ENCODE measurements at places on chromosomes 12 and 14.
A peak's percentile ranks its signal among the peaks of the same experiment; 100 is the strongest.

GRCh38 chr12:30974746-30975500, 48.4 kb downstream of the TSPAN11 start:
- no peak for DNase-seq

GRCh38 chr12:49869816-49870500, 27.1 kb upstream of the BCDIN3D start:
- no peak for DNase-seq

DNA sequence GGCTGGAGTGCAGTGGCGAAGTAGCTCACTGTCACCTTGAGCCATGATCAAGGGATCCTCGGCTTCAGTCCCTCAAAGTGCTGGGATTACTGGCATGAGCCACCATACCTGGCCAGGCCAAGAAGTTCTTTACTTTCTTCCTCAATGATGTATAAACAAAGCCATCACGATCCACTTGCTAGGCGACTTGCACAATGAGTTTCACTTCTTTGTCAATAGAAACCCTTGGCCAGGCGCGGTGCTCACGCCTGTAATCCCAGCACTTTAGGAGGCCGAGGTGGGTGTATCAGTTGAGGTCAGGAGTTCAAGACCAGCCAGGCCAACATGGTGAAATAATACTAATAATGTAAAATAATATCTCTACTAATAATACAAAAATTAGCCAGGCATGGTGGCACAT, 14.4 kb upstream of the SPSB2 start:
- DNase-seq = no peak

DNA sequence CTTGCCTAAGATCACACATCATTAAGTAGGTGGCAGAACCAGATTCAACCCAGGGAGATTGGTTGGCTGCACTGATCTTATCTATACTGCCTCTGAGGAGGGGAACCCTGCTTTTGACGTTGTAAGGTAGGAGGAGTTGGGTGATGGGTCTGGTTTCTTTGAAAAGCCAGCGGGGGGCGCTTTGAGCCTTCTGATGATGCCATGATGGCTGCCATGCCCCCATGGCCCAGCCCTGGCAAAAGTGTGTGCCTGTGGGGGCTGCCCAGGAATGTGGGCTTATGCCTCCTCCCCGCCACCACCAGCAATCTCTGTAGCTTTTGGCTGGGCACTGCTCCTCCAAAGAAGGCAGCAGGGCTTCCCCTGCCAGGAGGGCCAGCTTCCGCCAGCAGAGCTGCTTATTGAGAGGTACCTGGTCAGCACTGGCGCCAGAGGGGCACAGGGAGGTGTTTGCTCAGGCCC, 224.3 kb downstream of the SLC41A2 start:
- DNase-seq = no peak

DNA sequence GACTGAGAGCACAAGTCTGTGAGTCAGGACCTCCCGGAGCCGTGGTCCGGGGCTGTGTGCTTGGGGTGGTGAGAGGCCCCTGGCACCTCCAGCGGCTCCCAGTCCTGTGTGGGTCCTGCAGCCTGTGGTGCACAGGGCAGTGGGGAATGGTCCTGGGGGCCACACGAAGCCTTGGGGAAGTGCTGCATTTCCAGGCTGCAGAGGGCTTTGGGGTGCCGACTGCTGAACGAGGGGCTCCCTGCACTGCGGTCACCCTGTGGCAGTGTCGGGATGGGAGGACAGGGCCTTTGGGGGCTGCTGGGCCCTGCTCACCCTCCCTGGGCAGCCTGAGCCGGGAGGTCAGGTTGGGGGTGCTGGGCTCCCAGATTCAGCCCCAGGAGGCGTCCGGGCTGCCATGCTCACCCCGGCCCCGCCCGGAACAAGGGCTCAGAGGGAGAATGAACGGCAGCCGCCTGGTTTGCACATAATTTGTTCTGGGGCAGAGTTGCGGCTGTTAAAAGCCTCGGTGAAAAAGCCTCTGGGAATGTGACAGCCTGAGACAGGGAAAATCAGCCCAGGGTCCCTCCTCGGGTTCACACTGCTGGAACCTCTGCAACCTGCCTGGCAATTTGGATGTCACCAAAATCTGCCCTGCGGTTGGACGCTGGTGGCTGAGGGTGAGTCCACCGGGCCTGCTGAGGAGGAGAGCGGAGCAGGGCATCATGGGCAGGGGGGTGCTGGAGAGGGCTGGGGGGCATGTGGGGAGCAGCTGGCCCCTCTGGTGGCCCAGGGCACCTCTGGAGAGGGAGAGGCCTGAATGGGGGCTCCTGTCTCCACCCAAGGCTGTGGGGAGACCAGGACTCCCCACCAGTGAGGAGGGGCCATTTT, 109.2 kb downstream of the KIF26A start:
- no peak for DNase-seq

GRCh38 chr12:117228239-117228638, 38.0 kb upstream of the FBXO21 start:
- DNase-seq = no peak

DNA sequence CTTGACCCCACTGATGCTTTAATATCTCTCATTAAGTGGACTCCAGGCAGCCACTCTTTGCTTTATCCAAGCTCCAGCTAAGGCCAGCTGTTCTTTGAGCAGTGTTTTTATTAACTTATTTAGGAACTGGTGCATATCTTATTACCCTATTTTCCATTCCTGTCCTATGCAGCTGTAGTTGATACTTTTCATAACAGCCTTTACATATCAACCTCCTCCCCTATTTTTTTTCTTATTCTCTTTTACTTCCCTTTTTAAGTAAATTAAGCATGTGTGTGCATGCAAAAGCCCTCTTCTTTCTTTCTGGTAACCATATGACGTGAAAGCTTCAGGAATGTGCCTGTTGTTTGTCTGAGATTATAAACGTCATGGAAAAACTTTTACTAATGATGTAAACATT, 121.2 kb downstream of the PTPRQ start:
- no peak for DNase-seq

GRCh38 chr12:62426089-62426488, 40.5 kb upstream of the MON2 start:
- no peak for DNase-seq

DNA sequence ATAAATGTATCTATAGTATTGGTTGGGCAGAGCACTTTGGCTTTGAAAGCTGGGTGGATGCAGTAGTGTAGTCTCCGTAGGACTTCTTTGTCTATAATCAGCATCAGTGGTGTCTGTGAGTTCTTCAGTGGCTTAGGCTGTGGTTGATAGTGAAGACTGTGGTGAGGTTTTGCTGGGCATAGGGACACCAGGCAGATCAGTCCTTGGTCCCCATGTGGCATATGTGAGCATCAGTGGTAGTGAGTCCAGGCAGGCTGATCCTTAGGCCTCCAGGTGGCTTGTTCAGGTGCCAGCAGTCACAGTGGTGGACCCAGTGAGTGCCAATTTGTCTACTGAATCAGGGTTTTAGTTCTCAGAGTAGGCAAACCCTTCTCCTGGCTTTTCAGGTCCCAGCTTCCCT, 70.4 kb downstream of the CAND1 start:
- DNase-seq = no peak

- no peak for DNase-seq
Measured at GRCh38 chr14:101819251-101819990, 57.9 kb downstream of the PPP2R5C start.

GRCh38 chr14:72714094-72714493, 179.8 kb downstream of the DPF3 start:
- peak; percentile 2 for DNase-seq
